ENCODE measurements at places on chromosomes 2 and 18. TPM values are rescaled to one million over a fixed set of nuclear protein-coding genes. Genes with fewer than 3 reads are reported as not detected.

The TMEM237 gene
- total RNA-seq = 12.2 TPM

The BCL2L11 gene
- total RNA-seq = 14.8 TPM

The CDH20 gene
- not detected for total RNA-seq

The UGT1A3 gene
- 0.30 TPM for total RNA-seq

The CHN1 gene
- 9.4 TPM for total RNA-seq

The DOK6 gene
- total RNA-seq = 1.0 TPM

The IL36RN gene
- not detected for total RNA-seq

DNA sequence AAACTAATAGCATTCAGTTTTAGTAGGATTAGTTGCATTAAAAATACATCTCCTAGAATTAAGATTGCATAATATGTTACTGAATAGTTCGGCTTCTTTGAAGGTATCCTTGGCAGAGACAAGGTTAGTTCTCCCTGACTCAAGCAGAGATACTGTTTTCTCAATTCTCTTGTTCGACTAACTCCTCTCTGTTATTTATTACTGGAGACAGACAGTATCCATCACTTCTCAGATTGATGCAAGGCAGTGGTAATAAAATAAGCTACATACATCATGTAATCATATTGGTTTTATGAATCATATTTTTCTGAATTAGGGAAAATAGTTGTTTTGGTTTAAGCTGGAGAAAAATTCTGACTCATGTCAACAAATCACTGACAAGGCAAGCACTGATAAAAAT is 134.8 kb downstream of the SLC8A1 start:
- no peak for DNase-seq
- no peak overlapping the region for H3K27ac ChIP-seq
- H3K27me3 ChIP-seq = no peaks in the 10 kb centered on the region
- no peak overlapping the region for H3K4me3 ChIP-seq

DNA sequence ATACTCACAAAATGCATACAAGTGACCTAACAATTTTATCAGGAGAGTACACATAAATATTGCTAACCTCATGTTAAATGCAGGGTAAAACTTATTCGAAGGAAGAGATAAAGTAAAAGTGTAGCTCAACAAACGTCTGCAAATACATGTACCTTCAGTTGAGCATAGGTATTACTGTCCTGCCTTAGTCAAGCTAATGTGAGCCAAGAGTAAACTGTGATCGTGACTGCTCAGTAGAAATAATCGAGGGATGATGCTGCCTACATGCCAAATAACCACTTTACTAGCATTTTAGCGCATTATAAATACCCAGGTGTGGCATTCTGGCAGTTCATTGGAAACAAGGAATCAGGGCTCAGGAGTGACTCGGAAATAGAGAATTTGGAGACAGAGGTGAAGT is 779.5 kb downstream of the SOCS6 start:
- H3K4me1 ChIP-seq = no peaks in the 10 kb centered on the region
- DNase-seq = no peak
- H3K36me3 ChIP-seq = no peaks in the 10 kb centered on the region
- H3K27ac ChIP-seq = no peak overlapping the region

GRCh38 chr2:180739070-180739469 is 241.3 kb upstream of the UBE2E3 start:
- no peaks in the 10 kb centered on the region for H3K36me3 ChIP-seq
- H3K27ac ChIP-seq = no peak overlapping the region
- H3K4me3 ChIP-seq = no peak overlapping the region
- H3K4me1 ChIP-seq = no peaks in the 10 kb centered on the region
- H3K27me3 ChIP-seq = no peaks in the 10 kb centered on the region
- no peak for DNase-seq

DNA sequence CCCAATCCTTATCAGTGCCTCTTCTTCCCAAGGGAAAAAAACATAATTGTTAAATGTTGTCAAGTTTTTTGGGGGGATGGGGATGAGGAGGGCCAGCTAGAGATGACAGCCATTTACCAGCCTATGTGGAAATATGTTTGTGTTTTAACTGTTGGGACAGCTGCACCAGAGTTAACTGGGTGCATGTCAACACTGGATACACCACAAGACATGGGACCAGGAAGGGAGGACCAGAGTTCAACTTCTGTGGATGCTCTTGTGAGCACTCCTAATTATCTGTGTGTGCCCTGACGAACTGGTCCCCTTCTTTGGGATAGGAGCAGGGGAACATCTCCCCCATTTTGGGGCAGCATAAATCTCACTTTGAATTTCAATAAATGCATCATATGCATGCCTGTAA is 66.1 kb upstream of the FZD5 start:
- no peak overlapping the region for H3K27ac ChIP-seq
- peaks cover 4% of the 10 kb centered on the region for H3K4me1 ChIP-seq

GRCh38 chr2:64918220-64918886 is 70.8 kb upstream of the SLC1A4 start:
- no peaks in the 10 kb centered on the region for H3K4me1 ChIP-seq
- H3K27ac ChIP-seq = no peak overlapping the region
- H3K36me3 ChIP-seq = no peaks in the 10 kb centered on the region
- peak overlapping the region; percentile 28 for H3K4me3 ChIP-seq
- no peak for DNase-seq

- no peaks in the 10 kb centered on the region for H3K36me3 ChIP-seq
- no peak for DNase-seq
- no peaks in the 10 kb centered on the region for H3K27me3 ChIP-seq
- no peak overlapping the region for H3K4me3 ChIP-seq
These were observed 129.2 kb downstream of the MEP1B start for GRCh38 chr18:32319084-32319483.

DNA sequence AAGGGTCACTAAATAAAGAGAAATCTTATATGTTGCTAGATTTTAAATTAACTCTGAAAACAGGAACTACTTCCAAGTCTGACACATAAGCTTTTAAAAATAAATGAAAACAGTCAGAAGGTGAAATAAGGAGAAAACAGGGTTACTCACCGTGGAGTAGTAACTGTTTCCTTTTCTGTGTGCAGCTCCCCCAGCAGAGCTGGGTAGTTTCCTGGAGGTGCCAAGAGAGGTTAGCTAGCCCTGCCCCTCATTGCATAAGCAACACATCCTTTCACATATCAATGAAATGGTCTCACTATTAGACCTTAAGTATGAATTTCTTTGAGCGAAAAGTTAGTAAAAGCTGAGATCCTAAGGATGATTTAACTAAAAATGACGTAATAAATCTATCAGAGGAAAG is 54.0 kb upstream of the GPR75 start:
- H3K4me3 ChIP-seq = no peak overlapping the region
- H3K27ac ChIP-seq = no peak overlapping the region
- H3K4me1 ChIP-seq = no peaks in the 10 kb centered on the region
- H3K27me3 ChIP-seq = no peaks in the 10 kb centered on the region
- DNase-seq = no peak
- H3K36me3 ChIP-seq = peaks cover 18% of the 10 kb centered on the region

GRCh38 chr18:5895876-5896740 is 786 bp upstream of the TMEM200C start:
- no peak overlapping the region for H3K27ac ChIP-seq
- no peaks in the 10 kb centered on the region for H3K36me3 ChIP-seq
- peak overlapping the region; percentile 51 for H3K4me3 ChIP-seq
- peaks cover 37% of the 10 kb centered on the region for H3K27me3 ChIP-seq
- DNase-seq = peak; percentile 89
- H3K4me1 ChIP-seq = peaks cover 24% of the 10 kb centered on the region

- DNase-seq = no peak
- H3K27ac ChIP-seq = no peak overlapping the region
- H3K27me3 ChIP-seq = no peaks in the 10 kb centered on the region
- H3K36me3 ChIP-seq = peaks cover 53% of the 10 kb centered on the region
- no peak overlapping the region for H3K4me3 ChIP-seq
These were observed 13.1 kb downstream of the NDUFB3 start for GRCh38 chr2:201084863-201085262.

DNA sequence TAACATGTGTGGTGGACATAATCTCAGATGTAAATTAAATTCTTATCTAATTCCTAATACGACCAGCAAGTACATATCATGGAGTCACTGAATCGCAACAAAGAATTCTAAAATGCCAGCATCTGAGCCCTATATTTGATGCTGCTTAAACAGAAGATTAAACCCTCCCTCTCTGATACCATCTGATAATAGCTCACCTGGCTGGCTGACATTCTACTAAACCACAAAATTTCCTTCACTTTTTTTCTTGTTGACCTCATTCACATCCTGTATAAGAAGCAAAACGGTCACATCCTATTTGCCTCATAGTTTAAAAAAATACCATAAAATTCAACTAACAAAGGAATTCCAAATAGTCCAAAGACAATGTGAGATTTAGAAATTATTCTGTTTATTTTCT is 371.6 kb upstream of the SLC8A1 start:
- no peaks in the 10 kb centered on the region for H3K36me3 ChIP-seq
- no peaks in the 10 kb centered on the region for H3K27me3 ChIP-seq
- no peak overlapping the region for H3K4me3 ChIP-seq
- DNase-seq = no peak
- no peak overlapping the region for H3K27ac ChIP-seq
- no peaks in the 10 kb centered on the region for H3K4me1 ChIP-seq

DNA sequence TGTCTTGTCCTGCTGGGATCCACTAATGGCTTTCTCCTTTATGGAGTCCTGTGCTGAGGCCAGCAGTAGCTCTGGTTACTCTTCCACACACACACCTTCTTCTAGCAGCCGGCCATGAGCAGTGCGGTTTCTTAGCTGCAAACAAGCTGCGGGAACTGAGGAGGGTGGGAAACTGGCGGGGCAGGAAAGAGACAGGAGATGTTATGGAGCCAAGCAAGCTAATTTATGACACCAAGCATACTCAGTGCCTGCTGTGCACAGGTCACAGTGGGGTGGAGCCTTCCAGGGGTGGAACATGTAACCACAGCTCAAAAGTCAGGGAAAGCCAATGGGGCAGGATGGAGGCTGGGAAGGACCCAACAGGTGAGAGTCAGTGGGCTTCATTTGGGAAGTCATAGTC is 180.8 kb downstream of the FAM210A start:
- no peaks in the 10 kb centered on the region for H3K27me3 ChIP-seq
- H3K4me3 ChIP-seq = no peak overlapping the region
- no peak for DNase-seq
- peaks cover 5% of the 10 kb centered on the region for H3K4me1 ChIP-seq

DNA sequence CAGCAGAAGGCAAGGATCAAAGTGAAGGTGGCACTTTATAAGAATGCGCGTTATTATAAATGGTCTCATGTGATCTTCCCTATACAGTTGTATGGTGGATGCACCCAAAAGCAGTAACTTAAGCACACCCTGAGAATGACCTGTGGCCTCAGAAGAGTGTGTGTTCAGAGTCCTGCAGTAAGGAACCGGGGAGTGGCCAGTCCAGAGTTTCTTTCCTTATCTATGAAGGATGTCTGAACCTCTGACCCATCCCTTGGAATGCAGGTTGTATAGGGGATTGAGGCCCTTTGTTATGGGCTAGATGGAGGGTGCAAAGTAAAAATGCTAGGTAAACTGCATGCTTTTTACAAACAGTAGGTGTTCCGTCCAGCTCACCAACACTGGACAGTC is 43.6 kb upstream of the ANKRD44 start:
- H3K4me3 ChIP-seq = no peak overlapping the region
- H3K4me1 ChIP-seq = no peaks in the 10 kb centered on the region

- H3K4me1 ChIP-seq = no peaks in the 10 kb centered on the region
- no peaks in the 10 kb centered on the region for H3K36me3 ChIP-seq
- no peak for DNase-seq
- H3K4me3 ChIP-seq = no peak overlapping the region
- no peaks in the 10 kb centered on the region for H3K27me3 ChIP-seq
- H3K27ac ChIP-seq = no peak overlapping the region
These were observed 86.4 kb upstream of the FN1 start for GRCh38 chr2:215522237-215522636.

DNA sequence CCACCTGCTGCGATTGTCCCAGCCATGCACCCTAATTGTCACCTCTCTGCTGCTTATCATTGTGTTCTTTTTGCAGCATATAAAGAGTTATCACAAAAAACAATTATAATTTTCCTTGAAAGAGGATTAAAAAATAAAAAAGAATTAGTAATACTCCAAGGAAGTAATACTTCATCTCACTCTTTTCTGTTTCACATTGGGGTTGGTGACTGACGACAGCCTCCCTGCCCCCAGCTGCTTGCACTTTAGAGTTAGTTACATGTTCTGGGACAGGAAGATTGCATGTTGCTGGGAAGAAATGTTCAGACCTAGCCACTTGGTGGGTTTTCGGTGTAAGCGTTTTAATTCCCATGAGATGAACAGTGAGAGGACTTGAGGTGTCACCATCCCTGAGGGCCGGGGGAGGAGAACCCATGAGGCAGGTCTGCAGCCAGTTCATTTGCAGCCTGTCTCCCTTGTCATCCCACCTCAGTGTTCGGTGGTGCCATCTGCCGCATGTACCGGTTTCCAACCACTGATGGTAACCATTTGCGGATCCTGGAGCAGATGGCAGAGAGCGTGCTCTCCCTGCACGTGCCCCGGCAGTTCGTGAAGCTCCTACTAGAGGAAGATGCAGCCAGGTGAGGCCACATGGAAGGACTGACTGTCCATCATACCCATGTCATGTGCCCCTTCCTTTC is 69.1 kb downstream of the COA5 start:
- peaks cover 48% of the 10 kb centered on the region for H3K36me3 ChIP-seq
- DNase-seq = no peak
- H3K4me3 ChIP-seq = no peak overlapping the region
- H3K27me3 ChIP-seq = no peaks in the 10 kb centered on the region
- H3K27ac ChIP-seq = peak overlapping the region; percentile 32
- no peaks in the 10 kb centered on the region for H3K4me1 ChIP-seq

DNA sequence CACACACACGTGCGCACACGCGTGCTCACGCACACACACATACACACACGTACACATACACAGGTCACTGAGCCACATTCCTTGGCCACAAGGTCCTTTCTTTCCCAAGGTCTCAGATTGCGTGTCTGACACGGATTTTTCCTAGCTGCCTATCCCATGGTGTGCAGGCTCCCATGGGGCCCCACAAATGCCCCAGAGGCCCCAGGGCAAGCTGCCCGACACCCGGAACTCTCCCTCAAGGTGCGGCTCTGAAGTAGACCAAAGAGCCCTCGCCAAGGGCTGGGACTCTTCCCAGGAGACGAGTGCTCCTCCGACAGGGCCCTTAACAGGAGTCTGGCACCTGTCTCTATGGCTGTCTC is 46.7 kb downstream of the SDC1 start:
- H3K27ac ChIP-seq = peak overlapping the region; percentile 51
- H3K36me3 ChIP-seq = no peaks in the 10 kb centered on the region
- no peak for DNase-seq
- H3K4me3 ChIP-seq = no peak overlapping the region
- no peaks in the 10 kb centered on the region for H3K27me3 ChIP-seq
- H3K4me1 ChIP-seq = peaks cover 57% of the 10 kb centered on the region

DNA sequence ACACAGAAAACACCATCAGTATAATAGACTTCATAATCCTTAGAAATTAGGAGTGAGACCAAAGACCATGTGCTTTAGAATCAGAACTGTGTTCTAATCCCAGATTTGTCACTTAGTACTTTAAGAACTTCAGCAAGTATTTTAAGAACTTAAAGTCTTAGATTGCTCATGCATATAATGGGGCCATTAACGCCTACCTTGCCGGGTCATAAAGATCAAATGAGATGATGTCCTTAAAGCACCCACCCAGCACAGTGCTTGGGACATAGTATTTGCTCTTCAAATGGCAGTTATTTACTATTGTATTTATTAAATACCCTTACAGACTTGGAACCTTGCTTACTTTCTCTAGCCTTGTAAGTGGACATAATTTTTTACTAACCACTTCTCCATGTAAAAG is 156.1 kb downstream of the GREB1L start:
- no peaks in the 10 kb centered on the region for H3K36me3 ChIP-seq
- no peak overlapping the region for H3K4me3 ChIP-seq
- H3K4me1 ChIP-seq = no peaks in the 10 kb centered on the region
- no peak overlapping the region for H3K27ac ChIP-seq
- DNase-seq = no peak

GRCh38 chr2:123566291-123566946 is 458.7 kb upstream of the CNTNAP5 start:
- H3K4me1 ChIP-seq = no peaks in the 10 kb centered on the region
- H3K4me3 ChIP-seq = no peak overlapping the region
- no peak overlapping the region for H3K27ac ChIP-seq
- no peaks in the 10 kb centered on the region for H3K36me3 ChIP-seq
- no peak for DNase-seq

All from upper lobe of left lung (tissue), 6 donors.